ENCODE measurements at places on chromosomes 7 and 10. TPM values are rescaled to one million over a fixed set of nuclear protein-coding genes. Genes with fewer than 3 reads are reported as not detected.

Gene SLIT1
- 0.09 TPM for total RNA-seq

DNA sequence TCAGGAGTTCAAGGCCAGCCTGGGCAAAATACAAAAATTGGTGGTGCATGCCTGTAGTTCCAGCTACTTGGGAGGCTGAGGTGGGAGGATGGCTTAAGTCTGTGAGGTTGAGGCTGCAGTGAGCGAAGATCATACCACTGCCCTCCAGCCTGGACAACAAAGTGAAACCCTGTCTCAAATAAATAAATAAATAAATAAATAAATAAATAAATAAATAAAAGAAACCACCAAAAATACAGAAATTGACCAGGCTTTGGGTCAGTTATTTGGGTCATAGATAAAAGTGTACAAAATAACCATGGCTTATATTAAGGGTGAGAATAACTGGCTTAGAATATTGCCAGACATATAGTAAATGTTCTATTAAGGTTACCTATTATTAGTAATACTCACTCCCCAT is 129.2 kb downstream of the NEUROD6 start:
- DNase-seq, result no peak

DNA sequence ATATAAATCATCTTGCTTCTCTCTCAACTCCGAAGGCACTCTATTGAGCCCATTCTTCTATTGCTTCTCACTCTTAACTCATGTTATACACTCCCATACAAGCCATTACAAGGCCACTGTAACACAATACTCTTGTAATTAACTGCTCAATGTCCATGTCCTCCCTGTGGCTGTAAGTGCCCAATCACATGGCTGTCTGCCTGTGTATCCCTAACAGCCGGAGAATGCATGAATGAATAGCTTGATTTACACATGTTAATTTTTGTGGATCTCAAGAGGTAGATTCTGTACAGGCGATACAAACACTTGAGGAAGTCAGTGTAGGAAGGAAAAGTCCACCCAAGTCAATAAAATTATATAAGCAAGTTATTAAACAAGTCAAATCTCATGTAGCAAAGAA is 215.6 kb downstream of the DOCK4 start:
- DNase-seq, result no peak

- DNase-seq, result peak; percentile 92
Observed at GRCh38 chr7:94129443-94130140, 125.4 kb upstream of the BET1 start.

- DNase-seq, result no peak
Observed at GRCh38 chr7:155201325-155202087, 96.2 kb upstream of the INSIG1 start.

- DNase-seq, result peak; percentile 22
Observed at GRCh38 chr7:102849538-102849937, 63.3 kb upstream of the LRRC17 start.

DNA sequence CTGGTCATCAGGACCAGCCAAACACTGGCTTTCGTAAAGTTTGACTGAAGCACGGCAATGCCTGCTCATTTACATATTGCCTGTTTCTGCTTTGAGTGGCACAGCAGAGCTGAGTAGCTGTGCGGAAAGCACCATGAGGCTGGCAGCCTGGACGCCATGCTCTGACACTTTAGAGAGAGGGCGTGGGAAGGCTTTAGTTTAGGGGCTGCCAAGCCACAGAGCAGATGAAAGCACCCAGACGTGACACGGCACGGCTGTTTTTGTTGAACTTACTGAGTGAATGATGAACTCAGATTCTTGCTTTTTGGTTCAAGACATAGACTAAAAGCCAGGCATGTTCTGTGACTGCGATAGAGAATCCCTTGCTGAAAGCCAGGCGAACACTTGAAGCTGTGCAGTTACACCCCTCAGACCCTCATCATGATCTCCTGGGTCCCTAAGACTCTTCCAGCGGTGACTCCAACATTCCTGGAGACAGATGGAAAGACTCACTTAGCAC is 182.1 kb downstream of the ZMYND11 start:
- peak; percentile 81 for DNase-seq

- DNase-seq, result peak; percentile 13
Observed at GRCh38 chr10:11159543-11160215, 142.0 kb downstream of the CELF2 start.

- DNase-seq, result peak; percentile 53
Observed at GRCh38 chr7:22109761-22110160, 164.1 kb upstream of the CDCA7L start.

Measured in fibroblast of the aortic adventitia (primary cell).